Bone marrow (tissue), 2 donors: ENCODE measurements at places on chromosomes 6 and 20.

DNA sequence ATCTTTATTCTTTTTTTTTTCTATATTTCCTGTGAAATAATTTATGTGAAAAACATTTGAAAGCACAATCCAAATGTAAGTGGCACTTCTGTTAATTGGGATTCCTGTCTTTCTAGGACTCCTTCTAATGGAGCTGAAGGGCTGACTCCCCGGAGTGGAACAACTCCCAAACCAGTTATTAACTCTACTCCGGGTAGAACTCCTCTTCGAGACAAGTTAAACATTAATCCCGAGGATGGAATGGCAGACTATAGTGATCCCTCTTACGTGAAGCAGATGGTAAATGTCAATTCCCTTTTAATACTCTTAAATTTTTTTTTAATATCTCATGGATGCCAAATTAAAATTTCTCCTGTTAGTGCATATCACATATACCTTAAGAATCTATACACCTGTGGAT, 35.0 kb downstream of the CDC5L start:
- DNase-seq: no peak

GRCh38 chr20:17750722-17751045, 50.9 kb downstream of the BANF2 start:
- no peak for DNase-seq

DNA sequence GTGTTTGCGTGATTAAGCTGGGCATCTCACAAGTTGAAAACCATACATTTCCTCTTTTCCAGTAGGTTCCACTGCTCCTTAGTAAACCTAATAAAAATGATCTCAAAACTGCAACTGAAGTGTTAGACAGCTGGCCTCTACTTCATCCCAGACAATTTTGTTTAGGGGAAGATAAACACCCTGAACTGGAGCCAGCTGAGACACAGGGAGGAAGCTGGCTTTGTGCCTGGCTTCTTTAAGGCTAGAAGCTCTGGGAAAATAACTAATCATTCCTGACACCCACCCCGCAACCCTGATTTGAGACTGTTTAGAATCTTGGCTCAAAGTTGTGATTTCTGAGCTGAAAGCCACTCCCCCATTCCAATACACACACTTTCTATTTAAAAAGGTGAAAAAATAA, 11.6 kb downstream of the PTPRT start:
- no peak for DNase-seq

DNA sequence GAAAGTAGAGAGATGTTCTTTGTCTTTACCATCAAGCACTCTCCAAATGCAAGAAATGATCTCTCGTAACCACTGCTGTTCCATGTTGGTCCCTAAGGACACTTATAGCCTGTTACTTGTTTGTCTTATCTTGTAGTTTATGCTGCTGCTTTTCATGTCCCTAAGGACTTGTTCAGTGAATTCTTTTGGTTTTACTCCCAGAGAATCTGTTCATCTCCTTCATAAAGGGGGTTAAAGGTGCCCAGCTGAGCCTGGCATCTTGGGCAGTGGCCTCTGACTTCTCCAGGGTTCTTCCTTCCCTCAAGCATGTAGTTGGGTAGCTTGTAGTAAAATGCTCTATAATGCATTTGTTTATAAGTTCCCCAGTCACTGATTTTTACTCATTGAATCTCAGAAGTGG, 864 bp upstream of the PKIG start:
- no peak for DNase-seq

DNA sequence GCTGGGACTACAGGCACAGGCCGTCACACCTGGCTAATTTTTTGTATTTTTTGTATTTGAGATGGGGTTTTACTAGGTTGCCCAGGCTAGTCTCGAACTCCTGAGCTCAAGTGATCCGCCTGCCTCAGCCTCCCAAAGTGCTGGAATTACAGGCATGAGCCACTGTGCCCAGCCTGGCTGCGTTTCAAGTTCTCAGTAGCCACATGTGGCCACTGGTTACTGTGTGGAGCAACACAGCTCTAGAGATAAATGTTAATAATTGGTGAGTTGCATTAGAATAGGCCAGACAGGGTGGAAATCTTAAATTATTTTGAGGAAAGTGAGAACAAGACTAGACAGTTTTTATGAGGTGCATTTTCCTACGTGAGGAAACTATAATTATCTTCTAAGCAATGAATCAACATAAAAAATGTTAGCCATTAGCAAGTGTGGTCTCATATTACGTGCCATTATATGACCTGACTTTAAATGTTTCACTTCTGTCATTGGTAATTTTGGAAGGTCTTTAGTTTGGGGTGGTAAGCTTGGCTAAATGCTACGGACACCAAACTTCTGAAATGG, 129.6 kb downstream of the PLEKHG1 start:
- no peak for DNase-seq

- no peak for DNase-seq
Measured at GRCh38 chr6:42341221-42341620, 110.5 kb downstream of the TRERF1 start.

DNA sequence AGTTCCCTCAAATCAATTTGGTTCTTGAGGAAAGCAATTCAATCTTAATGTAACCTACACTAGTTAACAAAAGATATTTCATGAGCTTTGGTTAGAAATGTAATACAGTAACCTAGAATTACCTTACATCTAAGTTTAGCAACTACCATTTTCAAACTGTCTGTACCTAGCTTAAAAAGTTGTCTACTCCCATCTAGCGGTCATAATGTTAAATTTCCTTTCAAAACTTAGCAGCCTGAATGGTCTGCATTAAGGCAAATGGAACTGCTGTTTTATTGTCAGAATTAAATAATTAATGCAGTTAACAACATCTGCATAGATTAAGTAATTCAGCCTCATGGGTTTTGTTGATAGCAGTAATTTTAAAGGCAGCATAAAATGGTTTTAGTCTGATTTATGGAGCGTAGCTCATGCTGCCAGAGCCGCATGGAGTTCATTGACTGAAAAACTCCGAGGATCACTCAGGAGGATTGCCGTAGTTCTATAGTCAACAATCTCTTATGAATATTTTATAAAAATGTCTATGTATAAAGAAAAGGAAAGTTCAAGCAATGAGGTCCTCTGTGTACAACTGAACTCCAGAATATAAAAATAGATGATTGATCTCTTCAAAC, 485.4 kb upstream of the MANEA start:
- DNase-seq: no peak

DNA sequence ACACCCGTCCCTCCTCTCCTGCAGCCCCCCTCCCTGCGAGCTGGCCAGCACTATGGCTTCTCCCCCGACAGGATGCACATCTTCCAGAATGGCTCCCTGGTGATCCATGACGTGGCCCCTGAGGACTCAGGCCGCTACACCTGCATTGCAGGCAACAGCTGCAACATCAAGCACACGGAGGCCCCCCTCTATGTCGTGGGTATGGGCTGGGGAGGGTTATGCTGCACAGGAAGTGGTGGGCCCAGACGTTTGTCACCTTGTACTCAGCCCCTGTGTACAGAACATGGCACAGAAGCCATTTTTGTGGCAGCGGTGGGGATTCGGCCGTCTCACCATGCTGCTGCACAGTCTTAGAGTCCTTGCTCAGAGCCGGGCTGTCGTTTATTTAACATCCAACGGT, 29.0 kb upstream of the SRF start:
- DNase-seq: no peak
